Esophagus muscularis mucosa (tissue), 4 donors: ENCODE measurements at places on chromosomes 3 and 15.

- DNase-seq: no peak
These were observed 23.3 kb downstream of the SNRK start for GRCh38 chr3:43309372-43310305.

- no peak for DNase-seq
These were observed 41.6 kb downstream of the KLHL18 start for GRCh38 chr3:47324278-47324865.

- DNase-seq: no peak
These were observed 511.1 kb downstream of the OTOL1 start for GRCh38 chr3:162007722-162008121.

GRCh38 chr15:63094495-63094931 is 27.1 kb upstream of the LACTB start:
- DNase-seq: no peak

DNA sequence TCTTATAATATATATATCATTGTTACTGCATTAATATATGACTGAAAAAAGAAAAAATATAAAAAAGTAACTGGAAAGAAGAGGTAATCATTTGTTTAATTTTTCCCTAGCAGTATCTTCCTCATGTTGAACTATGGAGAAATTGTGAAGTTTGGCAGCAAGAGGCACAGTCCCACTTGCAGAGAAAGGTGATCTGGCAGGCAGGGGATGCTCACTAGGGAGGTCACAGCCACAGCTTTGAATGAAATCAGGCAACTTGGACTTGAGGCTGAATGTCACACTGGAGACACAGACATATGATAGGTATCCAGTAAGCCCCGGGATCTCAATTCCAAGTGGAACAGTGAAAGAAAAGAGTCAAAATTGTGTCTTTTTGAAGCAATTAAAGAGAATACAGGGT is 149.9 kb upstream of the RORA start:
- no peak for DNase-seq

GRCh38 chr3:182716114-182716688 is 77.1 kb upstream of the ATP11B start:
- DNase-seq: no peak

- no peak for DNase-seq
These were observed 118.1 kb downstream of the OPA1 start for GRCh38 chr3:193711166-193711485.

DNA sequence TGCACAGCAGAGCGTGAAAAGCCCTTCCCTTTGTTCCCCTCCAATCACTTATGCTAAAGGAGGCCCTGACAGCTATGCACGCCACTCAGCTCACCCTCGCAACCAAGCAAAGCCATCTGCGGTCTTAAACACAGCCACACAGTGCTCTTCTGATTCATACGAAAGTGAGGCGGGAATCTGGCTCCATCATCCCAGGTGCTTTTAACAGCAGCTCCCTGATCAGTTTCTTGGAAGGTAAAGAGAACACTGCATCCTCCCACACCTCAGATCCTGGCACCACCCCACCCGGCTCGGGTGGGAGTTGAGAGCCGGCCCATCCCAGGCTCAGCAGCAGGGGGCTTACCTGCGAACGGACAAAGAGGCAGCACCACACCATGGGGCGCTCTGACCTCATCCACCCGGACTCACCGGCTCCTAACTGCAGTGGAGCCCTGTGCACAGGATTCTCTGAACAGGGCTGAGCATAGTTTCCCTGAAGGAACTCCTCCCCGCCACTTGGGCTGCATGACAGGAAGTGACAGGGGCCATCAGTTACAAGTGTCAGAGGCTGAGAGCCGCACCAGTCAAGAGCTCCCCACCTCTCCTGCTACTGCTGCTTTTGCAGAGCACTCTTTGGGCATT is 114.3 kb upstream of the ARHGEF3 start:
- DNase-seq: no peak

DNA sequence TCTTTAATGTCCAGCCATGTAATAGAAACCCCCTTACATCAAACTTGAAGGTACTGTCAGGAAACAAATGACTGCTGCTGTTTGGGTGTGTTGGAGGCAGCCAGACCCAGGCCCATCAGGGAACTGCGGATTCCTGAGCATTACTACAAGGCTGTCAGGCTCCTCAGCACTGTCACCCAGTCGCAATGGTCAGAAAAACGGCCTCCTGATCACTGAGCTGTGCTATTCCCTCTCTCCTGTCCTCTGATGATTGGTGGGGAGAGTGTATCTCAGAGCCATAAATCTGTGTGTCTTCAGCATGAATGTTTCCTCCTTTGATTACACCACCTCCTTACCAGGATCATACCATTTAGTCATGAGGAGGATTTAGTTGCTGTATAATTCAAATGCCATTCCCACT is 135.2 kb upstream of the GADL1 start:
- no peak for DNase-seq
